ENCODE measurements at places on chromosomes 2 and 18.
A peak's percentile ranks its signal among the peaks of the same experiment; 100 is the strongest.

DNA sequence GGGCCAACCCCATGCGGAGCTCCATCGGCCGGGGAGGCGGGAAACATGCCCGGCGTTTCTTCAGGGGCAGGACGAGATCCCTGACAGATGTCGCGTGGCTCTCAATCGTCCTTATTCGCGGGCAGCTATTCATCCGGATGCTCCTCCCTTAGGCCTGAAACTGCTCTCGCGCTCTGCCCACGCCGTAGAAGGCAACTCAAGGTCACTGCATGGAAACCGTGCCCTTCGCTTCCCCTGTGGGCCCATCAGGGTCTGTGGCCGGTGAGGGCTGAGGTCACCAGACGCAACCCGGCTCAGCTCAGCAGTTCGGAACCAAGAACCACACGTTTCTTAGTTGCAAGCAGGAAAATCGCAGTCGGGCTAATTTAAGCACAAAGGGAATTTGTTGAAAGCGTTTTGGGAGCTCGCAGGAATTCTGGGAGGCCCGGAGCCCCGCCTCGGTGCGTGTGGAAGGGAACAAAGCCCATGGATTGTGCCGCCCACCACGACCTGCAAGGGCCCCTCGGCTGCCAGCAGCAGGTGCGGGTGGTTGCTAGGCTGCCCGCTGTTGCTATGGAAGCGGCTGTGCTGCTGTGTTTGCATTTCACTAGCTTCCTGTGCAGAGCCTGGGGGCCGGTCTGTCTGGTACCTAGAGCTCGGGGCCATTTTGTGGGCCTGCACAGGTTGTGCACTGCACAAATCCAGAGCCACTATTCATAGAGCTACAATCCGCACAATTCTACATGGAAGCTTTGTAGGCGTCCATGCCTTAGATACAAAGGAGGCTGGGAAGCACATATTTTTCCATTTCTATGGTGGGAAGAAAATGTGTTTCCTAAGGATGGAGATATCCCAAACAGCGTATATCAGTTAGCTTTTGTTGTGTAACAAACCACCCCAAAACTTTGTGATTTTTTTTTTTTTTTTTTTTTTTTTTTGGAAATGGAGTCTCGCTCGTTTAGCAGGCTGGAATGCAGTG, 6.0 kb upstream of the ALLC start:
- peak; percentile 97 for DNase-seq

DNA sequence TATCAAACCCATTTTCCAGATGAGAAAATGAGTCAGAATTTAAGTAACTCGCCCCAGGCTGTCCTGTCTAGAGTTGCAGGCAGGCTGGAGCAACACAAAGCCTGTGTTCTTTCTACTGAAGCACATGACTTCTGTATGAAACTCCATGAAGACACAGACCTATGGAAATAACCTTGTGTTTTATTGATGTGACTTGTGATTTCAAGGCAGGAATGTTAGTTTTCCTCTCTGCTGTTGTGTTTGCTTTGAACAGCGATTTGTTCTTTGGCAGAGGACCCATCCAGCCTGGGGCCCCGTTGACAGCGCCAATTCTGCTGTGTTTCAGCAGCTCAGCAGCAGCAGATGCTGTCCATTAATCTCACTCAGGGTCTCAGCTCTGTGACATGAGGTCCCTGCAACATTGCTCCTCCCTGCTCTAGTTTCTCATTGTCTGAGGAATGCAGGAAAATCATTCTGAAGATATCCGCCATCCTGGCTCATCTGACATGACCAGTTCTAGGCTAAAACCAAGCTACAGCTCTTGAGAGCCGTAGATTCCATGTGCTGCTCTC, 344.3 kb upstream of the RAB12 start:
- no peak for DNase-seq

DNA sequence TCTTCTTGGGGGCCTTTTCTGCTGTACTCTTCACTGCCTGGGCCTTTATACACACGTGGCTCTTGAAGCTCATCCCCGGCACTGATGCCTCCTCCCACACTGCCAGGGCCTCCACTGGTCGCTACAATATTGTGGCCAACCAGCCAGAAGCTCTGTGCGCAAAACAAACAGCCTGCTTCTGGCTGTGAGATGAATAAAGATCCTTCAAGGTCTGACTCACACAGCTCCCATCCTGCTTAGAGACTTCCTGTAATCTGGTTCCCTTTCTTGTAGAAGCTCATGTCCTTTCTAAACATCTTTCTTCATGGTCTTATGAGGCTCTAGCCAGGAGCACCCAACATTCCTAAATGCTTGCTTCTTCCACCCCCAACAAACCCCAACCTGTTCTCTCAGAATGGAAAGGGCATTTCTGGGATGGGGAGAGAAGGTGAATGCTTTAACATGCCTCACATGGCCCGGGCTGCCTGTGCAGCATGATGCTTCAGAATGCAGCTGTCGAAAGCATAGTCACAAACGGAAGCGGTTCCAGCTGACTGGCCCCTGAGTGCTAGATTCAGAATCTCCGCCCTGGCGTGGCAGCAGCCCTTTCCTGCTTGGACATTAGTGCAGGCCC, 24.6 kb downstream of the NRP2 start:
- peak; percentile 87 for DNase-seq

DNA sequence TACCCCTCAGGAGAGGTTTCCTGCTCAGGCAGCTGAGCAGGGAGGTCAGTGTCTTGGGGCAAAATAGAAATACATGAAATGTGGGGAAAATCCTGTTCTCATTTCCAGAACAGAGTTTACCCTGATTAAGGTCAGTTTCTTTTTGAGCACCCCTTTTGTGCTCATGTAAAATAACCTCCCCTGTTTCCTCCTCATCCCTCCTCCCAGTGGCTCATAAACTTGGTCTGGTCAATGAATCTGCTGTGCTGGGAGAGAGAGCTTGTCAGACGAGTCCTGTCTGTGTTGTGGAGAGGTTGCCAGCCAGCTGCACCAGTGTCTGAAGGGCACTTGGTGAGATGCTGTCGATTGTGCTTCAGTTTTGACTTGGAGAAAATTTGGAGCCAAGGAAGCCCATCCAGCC, 48.6 kb downstream of the NTSR2 start:
- DNase-seq: peak; percentile 62

GRCh38 chr2:24926602-24927252, 6.7 kb upstream of the ADCY3 start:
- DNase-seq: no peak

DNA sequence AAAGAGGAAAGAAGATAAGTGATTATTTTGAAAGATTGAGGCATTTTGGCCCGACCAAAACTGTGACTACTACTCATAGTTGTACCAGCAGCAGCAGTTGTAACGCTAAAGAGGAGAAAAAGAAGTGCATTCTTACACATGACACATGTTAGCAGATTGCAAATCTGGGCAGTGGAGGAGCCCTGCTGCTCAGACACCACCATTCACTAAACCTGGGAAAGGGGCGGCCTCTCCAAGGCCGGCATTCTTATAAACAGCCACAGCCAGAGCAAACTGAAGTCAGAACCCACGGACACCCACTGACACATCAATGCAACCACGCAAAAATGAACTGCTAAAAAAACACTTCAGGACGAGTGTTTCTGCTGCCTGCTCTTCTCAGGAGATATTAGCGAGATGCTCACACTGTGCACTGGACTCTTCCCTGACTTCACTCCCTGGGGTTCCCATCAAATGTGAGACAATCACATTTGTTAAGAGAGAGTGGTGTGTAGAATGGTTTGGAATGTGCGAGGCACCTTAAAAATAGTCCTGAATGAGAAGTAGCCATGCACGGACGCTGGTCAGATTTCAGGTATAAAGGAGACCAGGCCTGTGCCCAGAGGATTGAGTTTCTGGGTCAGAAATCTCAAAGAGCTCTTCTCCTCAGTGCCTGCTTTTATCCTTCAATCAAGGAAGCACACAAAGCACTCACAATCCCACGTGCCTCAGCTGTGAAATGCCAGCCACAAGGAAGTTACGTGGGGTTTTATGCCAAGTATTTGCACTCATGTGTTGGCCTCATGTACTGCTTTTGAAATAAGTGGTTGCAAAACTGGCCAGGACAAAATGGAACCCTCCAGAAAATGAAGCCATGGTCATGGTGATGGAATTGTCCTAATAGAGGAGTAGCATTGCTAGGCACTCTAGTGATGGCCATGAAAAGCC, 83.4 kb downstream of the MTCL1 start:
- no peak for DNase-seq

- DNase-seq: no peak
Measured at GRCh38 chr18:23108496-23108895, 26.8 kb upstream of the CABLES1 start.
